ENCODE measurements at places on chromosomes 7 and 10.

- no peak for DNase-seq
Observed at GRCh38 chr10:97788552-97789442, 17.0 kb upstream of the SFRP5 start.

DNA sequence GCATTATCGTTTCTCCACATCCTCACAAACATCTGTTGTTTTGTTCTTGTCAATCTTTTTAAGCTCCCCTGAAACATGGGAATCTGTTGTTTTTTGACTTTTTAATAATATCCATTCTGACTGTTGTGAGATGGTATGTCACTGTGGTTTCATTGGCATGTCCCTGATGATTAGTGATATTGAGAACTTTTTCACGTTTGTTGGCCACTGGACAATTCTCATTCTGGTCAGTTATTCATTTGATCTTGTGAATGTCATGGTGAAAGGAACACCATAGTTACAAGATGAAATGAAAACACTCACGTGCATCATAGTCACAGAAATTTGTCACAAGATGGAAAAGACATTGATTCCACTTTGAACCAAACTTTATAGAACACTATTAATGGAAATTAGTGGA is 20.5 kb upstream of the SGCE start:
- DNase-seq = no peak

- DNase-seq = no peak
Observed at GRCh38 chr7:127822822-127823508, 171.0 kb downstream of the SND1 start.

DNA sequence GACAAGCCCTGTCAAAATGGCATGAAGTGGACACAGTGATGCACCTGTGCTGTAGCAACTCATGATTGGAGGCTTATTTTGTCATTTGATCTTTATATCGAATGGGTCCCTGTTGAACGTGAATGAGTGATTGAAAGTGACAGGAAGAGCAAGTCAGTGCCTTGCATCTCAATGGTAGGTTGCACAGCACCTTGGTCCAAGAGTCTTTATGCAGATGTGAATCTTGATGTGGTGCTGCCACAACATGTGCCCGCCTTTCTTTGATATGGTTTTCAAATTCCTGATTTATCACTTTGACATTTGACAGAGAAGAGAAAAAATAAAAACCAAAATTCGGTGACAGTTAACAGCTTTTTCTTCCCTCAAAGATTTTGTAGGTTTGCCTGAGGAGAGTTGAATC is 1182.4 kb downstream of the DNAJB9 start:
- DNase-seq = no peak

- no peak for DNase-seq
Observed at GRCh38 chr7:19060761-19061259, 56.6 kb downstream of the TWIST1 start.

GRCh38 chr7:157670490-157671357 is 333.9 kb downstream of the DNAJB6 start:
- DNase-seq = no peak

GRCh38 chr7:18445916-18446520 is 49.5 kb upstream of the HDAC9 start:
- DNase-seq = no peak

DNA sequence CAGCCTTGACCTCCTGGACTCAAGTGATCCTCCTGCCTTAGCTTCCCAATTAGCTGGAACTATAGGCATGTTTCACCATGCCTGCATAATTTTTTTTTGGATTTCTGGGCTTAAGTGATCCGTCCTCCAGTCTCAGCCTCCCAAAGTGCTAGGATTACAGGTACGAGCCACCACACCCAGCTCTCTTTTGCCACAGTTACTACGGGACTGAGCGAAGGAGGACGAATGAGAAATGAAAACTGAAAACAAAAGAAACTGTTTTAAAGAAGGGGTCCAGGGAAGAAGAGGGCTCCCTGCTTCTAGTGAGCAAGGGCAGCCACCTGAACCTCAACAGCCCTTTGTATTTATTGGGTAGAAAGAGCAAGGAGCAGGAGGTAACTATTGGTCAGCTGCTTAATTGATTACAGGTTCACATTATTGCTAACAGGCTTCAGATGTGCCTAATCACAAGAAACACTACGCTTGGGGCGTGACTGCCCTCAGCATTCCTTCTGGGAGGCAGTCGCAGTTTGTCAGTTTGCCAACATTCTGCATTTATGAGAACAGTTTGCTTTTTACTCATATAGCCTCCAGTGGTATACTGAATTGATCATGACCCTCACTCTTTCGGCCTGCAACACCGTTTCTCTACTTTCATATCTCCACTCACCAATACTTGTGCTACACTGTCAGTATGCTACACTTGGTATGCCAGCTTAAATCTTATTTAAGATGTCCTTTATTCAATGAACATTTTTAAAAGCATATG is 676.8 kb downstream of the DNAJB9 start:
- no peak for DNase-seq

GRCh38 chr10:110708776-110709443 is 64.8 kb downstream of the RBM20 start:
- no peak for DNase-seq

GRCh38 chr7:56087445-56087844 is 5.3 kb downstream of the PHKG1 start:
- DNase-seq = no peak

DNA sequence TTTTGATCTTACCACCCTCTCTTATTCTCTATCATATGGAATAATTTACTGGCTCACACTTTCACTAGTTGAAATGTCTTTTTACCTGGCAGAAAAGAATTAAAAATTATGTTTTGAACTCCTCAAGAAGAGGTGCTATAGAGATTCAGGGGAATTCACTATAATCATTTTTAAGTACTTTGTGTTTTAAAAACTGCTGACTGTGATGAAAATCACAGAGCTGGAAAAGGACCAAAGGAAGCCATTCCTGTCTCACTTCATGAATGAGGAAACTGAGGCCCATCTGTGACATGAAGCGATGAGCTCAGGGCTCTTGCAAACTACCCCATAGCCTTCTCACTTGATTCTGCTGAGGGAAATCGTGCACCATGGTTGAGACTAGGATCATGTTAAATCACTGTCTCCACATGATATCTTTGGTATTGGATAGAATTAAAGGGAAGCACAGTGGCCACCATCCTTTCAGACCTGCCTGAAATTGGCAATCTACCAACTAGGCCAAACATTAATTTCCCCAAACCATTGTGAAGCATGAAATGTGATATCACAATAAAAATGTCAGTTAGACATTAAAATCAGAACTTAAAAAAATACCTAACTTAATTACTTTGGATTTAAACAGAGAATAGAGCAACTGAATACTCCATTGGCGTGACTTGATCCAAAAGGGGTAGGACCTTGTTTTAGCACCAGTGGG is 141.0 kb downstream of the FZD1 start:
- no peak for DNase-seq

- no peak for DNase-seq
Observed at GRCh38 chr7:36895192-36895591, 170.9 kb upstream of the AOAH start.

- no peak for DNase-seq
Observed at GRCh38 chr7:99422625-99423024, 13.9 kb downstream of the BUD31 start.

DNA sequence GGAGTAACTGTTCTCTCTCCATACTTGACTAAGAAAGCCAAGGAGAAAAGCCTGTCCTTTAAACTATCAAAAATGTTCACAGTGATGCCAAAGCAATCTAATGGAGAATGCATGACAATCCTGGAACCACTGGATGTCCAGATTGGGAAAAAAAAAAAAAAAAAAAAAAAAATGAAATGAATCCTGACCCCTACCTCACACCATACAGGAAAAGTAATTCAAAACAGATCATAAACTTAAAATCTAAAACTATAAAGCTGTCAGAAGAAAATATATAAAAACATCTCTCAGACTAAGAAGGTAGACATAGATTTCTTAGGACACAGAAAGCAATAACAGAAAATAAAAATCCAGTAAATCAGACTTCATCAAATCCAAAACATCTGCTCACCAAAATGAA is 18.4 kb downstream of the FBXW4 start:
- DNase-seq = no peak

GRCh38 chr10:4535521-4535920 is 290.5 kb upstream of the AKR1E2 start:
- no peak for DNase-seq

GRCh38 chr7:93301736-93302135 is 69.6 kb downstream of the VPS50 start:
- DNase-seq = no peak

DNA sequence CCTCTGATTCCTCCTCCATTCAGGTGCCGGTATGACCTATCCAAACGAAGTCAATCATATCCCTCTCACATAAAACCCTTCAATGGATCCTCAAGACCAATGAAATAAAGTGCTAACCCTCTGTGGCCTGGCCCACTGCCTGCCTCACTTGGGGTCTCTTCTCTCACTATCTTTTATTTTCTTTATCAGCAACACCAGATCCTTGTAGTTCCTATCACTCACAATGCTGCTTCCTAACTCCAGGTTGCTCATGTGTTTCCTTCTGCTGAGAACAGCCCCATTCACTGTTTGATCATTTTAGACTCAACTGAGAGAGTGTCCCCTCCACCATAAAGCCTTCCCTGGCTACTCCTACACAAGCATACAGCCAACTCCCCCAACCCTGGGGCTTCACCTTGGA is 180.6 kb downstream of the DOCK4 start:
- DNase-seq = no peak

DNA sequence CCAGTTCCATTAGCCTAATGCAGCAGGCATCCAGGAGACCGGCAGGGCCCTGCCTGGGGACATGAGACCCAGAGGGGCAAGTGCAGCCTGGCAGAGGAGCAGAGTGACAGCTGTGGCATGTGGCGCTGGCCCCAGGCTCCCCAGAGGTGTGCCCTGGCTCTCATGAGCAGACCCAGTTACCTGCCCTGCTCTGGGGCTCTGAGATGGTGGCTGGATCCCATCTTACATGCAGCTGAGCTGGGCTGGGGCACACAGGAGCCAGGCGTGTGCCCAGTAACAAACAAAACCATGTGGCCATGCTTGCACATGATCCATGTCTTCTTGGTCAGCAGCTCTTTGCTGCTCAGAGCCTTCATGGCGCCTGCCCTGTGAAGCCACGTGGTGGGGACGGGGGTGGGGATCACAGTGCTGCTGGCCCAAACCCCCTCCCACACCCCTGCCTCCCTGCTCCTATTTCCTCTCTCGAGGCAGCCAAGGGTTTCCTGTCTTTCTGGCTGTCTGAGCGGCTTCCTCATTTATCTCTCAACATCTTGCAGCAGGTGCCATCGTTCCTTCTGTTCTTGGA is 40.3 kb upstream of the GTF2I start:
- DNase-seq = peak; percentile 40

GRCh38 chr7:2123360-2123759 is 109.4 kb downstream of the MAD1L1 start:
- no peak for DNase-seq

- DNase-seq = no peak
Observed at GRCh38 chr10:65622608-65623007, 1303.2 kb upstream of the LRRTM3 start.

DNA sequence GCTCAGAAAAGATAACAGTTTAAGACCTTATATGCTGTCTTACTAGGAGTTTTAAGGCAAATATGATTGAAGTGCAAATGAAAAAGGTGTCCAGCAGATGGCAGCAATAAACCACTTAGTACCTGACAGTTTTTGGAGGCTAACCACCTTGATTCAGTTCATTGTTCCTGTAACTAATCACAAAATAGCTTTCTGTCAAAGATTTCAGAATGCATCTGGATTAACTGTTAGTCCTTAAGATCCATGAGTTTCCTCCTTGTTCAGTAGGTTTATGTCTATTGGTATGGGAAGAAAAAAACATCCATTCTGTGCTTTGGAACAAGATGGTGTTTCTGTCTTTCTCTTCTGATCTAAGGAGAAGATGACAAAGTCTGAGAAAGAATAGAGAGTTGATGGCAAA is 46.6 kb downstream of the CCSER2 start:
- DNase-seq = peak; percentile 23

- peak; percentile 76 for DNase-seq
Observed at GRCh38 chr10:99560277-99561126, 27.8 kb downstream of the NKX2-3 start.

Measured in WTC11 (cell line).